ENCODE measurements at places on chromosomes 6 and 20.

DNA sequence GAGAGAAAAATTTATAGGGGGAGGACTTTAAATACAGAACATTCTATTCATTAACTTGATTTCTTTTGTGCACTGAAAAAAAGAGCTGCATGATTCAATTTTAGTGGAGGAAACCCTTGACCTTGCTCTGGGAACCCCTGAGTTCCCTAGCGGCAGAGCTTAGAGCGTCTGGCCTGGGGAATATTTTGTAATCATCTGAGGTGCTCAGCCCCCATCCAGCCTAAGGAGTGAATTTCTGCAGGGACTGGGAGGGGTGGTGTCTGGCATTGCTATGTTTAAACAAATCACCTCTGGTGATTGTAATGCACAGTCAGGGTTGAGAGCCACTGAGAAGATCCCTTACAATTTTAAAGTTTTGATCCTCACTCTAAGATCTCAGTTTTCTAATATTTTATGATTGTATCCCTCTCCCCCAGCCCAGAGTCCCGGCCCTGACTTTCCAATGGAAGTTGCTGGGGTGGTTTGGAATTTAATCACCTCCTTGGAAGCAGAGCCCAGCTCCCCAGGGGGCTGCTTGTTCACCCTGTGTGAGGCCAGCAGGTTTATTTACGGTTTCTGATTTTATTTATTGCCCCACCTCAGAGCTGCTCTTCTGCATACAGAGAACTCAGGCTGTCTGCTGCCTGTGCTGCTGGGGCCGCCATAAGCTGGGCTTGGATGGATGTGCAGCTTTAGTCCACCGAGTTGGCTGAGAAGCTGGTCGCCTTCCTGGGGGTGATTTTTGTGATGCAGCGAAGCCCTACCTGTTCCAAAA, 263.1 kb downstream of the LRFN2 start:
- peak; percentile 32 for DNase-seq

- DNase-seq = no peak
Measured at GRCh38 chr6:101776919-101777350, 383.4 kb downstream of the GRIK2 start.

- no peak for DNase-seq
Measured at GRCh38 chr20:31581391-31581790, 23.7 kb upstream of the ID1 start.

DNA sequence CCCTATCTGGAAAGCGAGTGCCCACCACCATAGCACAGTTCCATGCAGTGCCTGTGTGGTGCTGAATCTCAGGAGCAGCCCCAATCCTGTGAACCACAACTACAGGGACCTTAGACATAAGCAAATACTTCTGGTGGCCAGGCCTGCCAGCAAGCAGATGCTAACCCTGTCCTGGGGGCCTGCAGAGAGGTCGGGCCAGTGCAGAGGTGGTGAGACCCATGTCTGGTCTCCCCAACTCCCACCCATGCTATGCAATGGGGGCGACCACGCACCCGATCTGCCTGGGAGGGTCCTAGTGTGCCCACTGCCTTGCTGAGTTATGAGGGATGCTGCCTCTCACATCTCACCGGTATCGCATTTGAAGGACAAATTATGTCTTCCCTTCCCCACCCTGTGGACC, 151.6 kb upstream of the ZNF337 start:
- no peak for DNase-seq

DNA sequence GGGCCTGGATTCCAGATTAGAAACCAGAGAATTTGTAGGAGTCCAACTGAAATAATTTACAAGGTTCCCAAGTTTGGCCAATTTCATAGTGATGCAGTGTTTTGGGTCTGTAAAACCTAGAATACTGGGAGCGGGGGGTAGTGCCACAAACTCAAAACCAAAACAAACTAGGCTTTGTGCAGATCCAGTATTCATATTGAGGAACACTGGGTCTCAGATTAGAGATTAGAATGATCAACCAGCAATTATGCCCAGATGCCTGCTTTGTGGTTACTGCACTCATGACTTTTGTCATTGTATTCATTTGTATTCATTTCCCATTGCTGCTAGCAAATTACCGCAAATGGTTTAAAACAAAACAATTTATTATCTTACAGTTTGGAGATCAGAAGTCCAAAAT, 3.2 kb upstream of the NDUFAF4 start:
- no peak for DNase-seq

DNA sequence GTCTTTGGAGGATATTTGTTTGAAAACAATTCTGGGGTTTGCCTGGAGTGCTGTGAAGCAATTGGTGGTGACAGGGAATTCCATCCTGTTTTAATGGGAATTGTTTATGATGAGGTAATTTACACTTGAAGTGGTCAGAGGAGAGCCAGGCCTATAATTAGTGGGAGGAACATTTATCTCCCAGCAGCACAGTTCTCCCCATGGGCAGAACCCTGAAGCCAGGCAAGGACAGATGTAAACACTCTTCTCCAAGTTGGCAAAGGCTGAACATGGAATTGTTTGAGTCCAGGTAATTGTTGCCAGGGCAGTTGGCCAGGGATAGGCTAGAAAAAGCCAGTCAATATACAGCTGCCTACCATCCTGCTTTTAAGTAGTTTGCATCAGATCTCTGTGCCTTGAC, 789.7 kb downstream of the FRK start:
- DNase-seq = no peak

GRCh38 chr6:160949531-160949930, 42.0 kb upstream of the MAP3K4 start:
- no peak for DNase-seq

DNA sequence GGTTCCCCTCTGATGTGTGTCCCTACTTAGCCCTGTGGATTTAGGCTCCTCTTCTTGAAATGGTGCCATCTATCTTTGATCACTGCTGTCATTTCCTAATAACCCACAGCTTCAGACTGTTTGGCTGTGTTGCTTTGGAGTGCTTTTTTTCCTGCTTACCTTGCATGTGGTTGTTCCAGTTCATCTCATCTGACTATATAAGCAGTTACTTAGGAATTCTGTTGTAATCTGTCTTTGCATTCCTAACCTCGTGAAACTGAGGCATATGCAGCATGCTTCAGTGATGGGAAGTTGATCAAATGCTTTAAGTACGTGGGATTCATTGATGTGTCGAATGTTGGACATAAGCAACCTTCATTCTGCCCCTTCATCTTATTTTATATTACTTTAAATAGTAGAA, 115.8 kb upstream of the FLRT3 start:
- DNase-seq = no peak

DNA sequence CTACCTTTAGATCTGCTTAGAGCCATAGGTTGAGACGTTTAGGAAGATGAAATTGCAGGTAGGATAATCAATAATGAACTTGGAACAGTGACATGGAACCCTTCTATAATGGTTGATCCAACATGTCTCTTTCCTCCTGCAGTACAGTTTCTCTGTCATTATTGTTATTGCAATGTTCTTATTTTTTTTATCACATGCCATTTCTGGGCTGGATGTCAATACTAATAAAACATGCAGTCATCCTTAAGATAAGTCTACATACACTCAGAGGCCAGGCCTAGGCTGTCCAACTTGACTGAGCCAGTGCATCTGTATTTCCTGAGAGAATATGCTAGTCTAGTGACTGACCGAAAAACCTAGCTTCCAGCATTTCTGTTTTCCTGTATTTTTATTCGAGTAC, 75.3 kb upstream of the THEMIS start:
- DNase-seq = peak; percentile 60

DNA sequence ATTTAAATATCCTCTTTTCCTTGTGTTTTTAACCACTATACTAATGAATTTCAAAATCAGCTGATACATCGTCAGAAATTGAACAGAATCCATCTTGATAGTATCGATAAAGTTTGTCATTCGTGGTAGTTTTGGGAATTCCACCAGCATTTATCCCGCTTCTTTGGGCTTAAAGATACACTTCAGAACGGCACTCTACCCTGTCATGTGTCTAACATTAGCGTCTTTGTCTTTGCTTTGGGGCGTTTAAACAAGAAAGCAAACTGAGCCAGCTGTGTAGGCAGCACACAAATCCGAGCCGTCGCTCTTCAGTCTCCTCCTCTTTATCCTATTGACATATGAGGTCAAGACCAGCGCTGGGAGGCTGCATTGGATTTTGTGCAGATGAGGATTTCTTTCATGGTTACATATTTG, 27.5 kb upstream of the NHSL1 start:
- DNase-seq = no peak

- DNase-seq = no peak
Measured at GRCh38 chr20:3563133-3563532, 92.3 kb downstream of the ATRN start.
